ENCODE measurements at places on chromosomes 5 and 9.

DNA sequence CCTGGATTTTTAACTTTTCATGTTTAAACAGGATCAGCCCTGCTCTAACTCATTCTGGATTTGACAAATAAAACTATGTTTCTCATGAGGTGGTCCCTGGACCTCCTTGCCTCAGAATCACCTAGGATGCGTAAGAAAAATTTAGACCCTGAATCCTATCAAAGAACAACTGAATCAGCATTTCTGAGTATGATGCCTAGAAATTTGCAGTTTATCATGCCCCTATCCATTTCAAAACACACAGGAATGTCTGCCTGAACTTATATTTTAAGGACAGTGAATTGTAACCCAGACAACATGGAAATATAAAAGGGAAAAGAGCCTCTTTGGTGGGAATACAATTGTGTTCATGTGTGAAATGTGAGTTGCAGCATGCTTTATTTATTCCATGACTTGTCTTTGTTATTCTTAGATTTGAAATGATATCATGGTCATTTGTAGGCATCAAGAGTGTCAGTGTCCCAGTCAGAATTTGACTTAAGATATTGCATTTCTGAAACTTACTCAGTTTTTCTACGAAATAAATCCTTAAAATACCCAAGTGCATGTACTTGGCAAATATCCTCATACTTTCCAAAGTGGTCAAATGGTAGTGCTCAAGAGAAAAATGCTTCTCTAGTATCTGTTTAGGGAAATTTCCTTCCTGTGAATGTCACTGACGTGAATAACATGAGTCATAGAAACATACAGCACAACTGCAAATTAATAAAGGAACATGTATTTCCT, 144.3 kb downstream of the GIN1 start:
- no peak for DNase-seq

GRCh38 chr5:57627661-57628060, 145.1 kb upstream of the ACTBL2 start:
- DNase-seq: no peak

- no peak for DNase-seq
Observed at GRCh38 chr9:8456344-8456743, 656.8 kb upstream of the DMAC1 start.

GRCh38 chr5:55546947-55547346, 12.2 kb upstream of the PLPP1 start:
- DNase-seq: no peak

DNA sequence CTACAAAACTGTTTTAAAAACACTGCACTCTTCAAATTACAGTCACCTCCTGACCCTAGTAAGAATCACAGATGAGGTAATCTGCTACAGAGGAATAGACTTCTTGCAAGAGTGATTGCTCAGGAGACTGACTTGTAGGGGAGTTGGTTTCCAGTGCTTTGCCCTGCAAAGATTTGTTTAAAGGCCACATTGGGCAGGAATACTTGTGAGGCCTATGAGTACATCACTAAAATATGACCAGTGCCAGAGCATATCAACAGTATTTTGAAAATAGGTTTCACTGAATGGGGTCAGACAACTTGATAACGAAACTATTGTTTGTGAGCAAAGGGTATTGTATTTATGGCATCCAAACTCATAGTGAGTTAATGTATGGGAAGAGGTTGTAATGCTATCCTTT, 21.5 kb upstream of the CTNND2 start:
- DNase-seq: no peak

- DNase-seq: no peak
Observed at GRCh38 chr5:65984098-65984885, 57.9 kb downstream of the ERBIN start.

DNA sequence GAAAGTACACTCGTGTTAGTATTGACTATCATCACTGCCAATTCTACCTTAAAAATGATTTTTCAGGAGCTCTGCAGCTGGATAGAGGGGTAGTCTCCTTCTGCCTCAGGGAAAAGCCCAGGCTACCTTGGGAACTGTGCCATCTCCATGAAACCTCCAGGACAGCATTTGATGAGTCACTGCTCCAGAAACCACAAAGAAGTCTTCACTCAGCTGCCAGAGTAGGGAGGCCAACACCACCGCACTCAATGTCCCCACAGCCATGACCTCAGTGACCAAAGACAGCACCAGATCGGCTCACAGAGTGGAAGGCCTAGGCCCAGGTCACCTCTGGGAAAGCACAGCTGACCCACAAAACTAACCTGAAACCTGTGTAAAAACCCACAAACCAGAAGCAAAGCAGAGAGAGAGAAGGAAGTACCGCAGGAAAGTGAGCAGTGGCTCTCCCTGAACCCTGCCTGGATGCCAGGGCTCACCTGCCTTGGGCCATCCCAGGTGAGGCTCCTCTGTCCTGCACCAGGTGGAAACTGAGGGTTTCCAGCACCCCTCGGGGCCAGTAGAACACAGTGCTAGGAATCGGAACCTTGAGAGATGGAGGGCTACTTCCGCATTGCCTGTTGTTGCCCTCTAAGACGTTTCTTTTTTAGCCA, 30.0 kb downstream of the S1PR3 start:
- DNase-seq: no peak

GRCh38 chr5:113215401-113216060, 219.3 kb downstream of the TSSK1B start:
- DNase-seq: no peak

- no peak for DNase-seq
Observed at GRCh38 chr9:5629312-5630080, 589 bp downstream of the RIC1 start.

- no peak for DNase-seq
Observed at GRCh38 chr5:152372875-152373274, 32.2 kb downstream of the NMUR2 start.

DNA sequence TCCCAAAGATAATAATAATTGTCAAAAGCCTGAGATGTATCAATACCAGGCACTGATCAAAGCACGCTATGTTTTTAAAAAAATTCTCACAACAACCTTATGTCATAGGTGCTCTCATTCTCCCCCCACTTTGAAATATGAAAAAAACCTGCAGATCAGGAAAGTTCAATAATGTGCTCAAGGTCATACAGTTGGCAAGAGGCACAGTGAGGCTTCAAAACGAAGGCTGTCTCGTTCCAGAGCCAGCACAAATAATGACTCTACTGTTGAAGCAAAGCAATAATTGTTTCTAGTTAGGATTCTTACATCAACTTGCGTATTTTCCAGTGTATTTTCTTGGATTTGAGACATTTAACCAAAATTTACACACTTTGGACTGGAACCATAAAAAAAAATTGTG, 88.3 kb downstream of the RAB3C start:
- DNase-seq: no peak

- DNase-seq: no peak
Observed at GRCh38 chr9:95732802-95733688, 142.4 kb upstream of the ERCC6L2 start.

DNA sequence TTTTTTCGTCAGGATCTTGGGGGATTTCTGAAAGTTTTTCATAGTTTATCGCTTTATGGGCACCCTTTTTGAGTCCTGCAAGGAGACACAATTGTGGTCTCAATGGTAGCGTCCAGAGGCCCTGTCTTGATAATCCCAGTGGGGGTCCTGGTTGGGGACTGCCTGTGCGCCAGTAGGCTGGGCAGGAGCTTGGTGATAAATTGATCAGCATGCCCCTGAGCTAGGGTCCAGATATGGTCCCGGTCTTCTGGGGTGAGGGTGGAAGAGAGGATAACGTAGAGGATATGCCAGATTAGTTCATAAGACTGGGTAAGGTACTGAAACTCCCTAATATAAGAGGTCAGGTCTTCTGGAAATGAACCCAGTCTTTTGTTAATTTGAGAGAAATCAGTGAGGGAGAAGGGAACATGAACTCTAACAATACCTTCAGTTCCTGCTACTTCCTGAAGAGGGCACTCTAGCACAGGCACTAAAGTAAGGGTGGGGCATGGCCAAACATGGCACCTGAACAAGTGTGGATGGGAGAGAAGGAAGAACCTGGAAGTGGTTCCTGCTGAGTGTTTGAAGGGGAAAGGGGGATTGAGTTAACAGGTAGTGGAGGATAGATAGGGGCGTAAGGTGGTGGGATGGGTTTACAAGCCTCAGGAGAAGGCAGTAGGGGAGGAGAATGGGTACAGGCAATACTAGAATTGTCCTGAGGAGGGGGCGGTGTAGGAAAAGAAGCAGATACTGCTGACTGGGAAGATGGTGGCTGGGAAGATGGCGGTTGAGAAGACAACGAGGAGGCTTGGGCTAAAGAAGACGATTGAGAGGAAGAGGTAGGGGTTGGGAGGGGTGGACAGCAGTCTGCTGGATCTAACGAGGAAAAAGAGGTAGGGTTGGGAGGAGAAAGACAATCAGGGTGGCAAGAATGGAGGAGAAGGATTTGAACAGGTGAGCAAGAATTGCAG, 33.8 kb upstream of the ANXA2R start:
- no peak for DNase-seq

- DNase-seq: no peak
Observed at GRCh38 chr5:132890817-132891216, 17.3 kb downstream of the LEAP2 start.

DNA sequence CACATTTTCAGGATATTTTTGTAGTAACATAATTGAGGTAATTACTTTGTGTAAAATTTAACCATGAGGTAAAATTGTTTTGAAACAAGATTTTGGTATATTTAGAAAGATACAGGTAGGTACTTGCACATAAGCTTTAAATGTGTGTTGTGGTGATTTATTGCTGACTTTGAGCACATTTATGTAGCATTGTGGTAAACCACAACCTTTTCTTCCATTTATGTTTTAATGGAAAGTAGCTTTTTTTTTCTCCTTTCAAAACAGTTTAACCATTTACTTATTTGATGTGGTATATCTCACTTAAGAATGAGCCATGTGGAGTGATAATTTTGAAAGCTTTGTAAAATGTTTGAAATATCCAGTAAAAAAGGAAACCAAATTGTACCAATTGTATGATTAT, 35.6 kb downstream of the FCHO2 start:
- DNase-seq: no peak

- no peak for DNase-seq
Observed at GRCh38 chr5:115170134-115170928, 623 bp upstream of the TRIM36 start.

GRCh38 chr9:105341434-105342146, 97.1 kb downstream of the SLC44A1 start:
- no peak for DNase-seq

DNA sequence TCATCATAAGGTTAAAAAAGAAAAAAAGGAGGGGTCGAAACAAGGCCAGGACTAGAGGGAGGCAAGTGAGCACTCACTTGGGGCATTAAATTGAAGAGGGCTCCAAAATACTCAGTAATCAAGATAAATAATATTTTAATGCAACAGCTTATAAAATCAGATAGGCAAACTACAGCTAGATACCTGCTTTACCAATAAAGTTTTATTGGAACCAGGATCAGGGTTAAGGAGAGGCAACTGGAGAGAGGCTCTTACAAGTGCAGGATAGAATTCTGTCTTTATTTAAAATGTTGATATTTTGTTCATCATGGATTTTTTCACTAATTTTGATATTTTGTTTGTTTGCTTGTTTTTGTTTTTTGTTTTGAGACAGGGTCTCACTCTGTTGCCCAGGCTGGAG, 30.3 kb upstream of the PURA start:
- DNase-seq: no peak

Data from stimulated activated CD4-positive, alpha-beta T cell treated with anti-CD3 and anti-CD28 coated beads, Interleukin-1b, Interleukin-23, amount 100 ng/mL, for 4 hours (primary cell).